ENCODE measurements at places on chromosomes 7 and 10.

DNA sequence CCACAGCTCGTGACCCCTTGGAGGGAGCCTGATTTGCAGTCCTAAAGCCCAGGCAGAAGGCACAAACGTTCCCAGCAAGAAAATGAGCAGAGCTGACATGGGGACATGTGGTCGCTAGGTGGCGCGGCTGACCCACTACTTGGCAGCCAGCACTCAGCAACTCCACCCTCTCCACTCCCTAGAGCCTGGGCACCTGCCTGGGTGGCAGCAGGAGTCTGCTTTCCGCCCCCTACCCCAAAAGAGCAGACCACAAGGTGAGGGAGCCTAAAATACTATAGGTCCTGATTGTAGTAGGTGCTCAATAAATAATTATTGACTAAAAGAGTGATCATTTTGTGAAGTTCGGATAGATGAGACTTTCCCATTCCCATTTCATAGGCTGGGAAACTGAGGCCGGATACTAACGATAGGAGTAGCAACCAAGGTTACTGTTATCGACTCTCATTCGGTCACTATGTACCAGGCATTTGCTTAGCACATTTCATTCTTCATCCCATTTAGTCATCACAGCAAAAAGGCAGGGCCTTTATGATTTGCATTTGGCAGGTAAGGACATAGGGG, 57.4 kb downstream of the NEUROG3 start:
- peak; percentile 90 for ATAC-seq
- H3K4me3 ChIP-seq: no peak overlapping the region
- H3K27me3 ChIP-seq: peaks cover 76% of the 10 kb centered on the region
- H3K27ac ChIP-seq: no peak overlapping the region

DNA sequence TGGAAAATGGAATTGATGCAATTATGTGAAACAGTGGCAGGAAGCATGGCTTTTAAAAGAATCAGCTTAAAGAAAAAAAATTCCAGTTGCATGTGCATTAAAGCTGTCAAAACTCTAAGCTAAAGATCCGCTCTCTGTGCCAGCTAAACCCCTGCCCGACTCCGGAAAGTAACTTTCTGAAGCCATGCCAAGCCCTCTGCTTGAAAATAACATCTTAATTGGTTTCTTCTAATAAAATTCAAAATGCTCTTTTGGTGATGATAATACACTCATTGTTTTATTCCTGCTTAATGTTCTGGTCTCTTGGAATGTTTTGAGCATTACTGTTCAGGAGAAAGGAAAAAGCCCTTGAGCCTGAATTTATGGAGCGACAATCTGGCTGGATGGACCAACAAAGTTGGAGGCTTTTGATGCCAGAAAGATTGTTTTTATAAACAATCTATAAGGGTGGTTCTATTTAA, 11.7 kb downstream of the SEMA3C start:
- H3K36me3 ChIP-seq: no peaks in the 10 kb centered on the region
- H3K27me3 ChIP-seq: no peaks in the 10 kb centered on the region
- ATAC-seq: no peak
- no peak overlapping the region for H3K27ac ChIP-seq
- no peak overlapping the region for H3K4me3 ChIP-seq
- no peaks in the 10 kb centered on the region for H3K4me1 ChIP-seq

- H3K36me3 ChIP-seq: peaks cover 4% of the 10 kb centered on the region
- no peak overlapping the region for H3K27ac ChIP-seq
- H3K27me3 ChIP-seq: no peaks in the 10 kb centered on the region
- no peak for ATAC-seq
Observed at GRCh38 chr7:70390251-70390650, 741.7 kb upstream of the GALNT17 start.

DNA sequence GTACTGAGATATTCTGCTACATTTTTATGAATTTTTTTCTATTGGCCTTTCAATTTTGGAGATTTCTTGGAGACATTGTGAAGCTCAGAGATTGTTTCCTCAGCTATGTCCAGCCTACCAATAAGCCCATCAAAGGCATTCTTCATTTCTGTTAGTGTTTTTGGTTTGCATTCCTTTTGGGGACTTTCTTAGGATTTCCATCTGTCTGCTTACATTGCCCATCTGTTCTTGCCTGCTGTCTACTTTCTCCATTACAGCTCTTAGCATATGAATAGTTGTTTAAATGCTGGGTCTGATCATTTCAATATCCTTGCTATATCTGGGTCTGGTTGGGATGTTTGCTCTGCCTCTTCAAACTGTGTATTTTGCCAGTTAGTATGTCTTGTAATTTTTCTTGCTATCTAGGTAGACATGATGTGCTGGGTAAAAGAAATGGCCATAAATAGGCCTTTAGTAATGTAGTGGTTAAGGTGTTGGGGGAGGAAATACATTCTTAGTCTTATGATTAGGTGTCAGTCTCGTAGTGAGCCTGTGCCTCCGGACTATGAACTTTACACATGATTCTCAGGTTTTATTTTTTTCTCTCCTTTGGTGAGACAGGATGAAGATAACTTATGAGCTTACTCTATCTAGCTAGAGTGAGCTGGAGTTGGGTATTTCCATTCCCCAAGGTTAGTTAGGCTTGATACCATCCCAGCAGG, 32.6 kb upstream of the NME8 start:
- H3K4me1 ChIP-seq: peaks cover 20% of the 10 kb centered on the region
- H3K4me3 ChIP-seq: no peak overlapping the region
- H3K27me3 ChIP-seq: no peaks in the 10 kb centered on the region
- no peak overlapping the region for H3K27ac ChIP-seq

DNA sequence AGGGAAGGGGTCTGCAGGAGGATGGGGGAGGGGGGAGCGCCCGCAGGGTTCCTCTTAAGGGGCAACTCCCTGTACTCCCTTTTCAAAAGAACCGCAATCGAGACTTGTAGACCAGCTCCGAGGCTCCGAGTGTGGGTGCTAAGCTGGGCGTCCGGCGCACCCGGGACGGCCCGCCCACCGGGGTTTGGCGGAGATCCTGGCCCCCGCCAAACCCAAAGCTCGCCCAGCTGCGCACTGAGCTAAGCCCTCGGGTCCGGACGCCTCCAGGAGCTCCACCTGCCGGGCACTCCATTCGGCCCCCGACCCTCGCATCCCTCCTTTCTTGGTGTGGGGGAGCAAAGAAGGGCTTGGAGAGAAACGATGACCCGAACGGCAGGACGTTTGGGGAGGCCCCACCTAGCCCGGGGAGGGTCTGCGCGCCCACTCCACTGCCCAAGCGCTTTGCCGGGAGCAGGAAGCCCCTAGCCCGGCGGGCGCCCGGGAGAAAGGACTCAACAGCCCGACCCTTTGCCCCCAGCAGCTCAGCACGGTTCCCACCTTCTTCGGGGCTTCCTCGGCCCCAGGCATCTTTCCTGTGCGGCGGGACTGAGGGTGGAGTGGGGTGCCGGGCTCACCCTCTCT, 651 bp downstream of the AFAP1L2 start:
- H3K27ac ChIP-seq: no peak overlapping the region
- ATAC-seq: no peak
- H3K27me3 ChIP-seq: peaks cover 80% of the 10 kb centered on the region
- peaks cover 30% of the 10 kb centered on the region for H3K4me1 ChIP-seq
- H3K36me3 ChIP-seq: no peaks in the 10 kb centered on the region

DNA sequence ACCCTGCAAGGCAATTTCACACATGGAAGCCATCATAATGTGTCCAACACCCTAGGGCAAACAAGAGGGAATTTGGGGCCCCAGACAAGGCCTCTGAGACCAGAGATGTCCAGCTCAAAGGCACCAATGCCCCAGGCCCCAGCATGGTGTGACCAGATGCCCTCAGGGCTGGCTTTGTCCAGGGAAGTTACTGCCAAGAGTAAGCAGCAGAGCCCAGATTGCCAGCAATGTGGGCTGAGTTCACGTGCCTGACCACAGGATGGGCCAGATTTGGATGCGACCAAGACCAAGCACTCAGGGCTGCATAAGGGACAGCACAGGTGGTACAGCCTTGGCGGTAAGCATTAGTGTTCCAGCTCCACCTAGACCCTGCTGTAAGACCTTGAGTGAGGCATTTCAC, 12.7 kb downstream of the MYOF start:
- H3K4me3 ChIP-seq: no peak overlapping the region
- no peak overlapping the region for H3K27ac ChIP-seq
- H3K4me1 ChIP-seq: no peaks in the 10 kb centered on the region
- no peak for ATAC-seq

DNA sequence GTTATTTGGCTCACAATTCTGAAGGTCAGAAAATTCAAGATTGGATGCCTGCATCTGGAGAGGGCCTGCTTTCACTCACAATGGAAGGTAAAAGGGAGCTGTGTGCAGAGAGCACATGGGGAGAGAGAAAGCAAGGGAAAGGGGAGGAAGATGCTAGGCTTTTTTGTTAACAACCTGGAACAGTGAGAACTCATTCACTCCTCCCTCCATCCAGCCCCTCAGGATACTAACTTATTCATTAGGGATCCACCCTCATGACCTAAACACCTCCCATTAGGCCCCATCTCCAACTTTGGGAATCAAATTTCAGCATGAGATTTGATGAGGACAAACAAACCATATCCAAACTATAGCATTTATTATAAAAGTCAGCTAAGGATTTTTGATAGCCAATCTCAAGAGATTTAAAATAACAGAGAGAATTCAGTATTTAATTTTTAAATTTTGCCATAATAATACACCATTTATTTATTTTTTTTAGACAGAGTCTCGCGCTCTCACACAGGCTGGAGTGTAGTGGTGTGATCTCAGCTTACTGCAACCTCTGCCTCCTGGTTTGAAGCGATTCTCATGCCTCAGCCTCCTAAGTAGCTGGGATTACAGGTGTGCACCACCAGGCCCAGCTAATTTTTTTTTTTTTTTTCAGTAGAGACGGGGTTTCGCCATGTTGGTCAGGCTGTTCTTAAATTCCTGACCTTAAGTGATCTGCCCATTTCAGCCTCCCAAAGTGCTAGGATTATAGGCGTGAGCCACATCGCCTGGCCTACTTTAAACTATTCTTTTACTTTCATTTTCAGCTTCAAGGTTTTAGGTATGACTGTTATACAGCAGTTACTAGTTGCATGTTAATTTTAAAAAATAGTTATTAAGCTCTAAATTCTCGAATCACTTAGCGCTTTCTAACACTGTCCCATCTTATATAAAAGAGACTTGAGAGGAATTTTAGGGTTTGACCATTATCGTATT, 20.3 kb upstream of the ETV1 start:
- no peaks in the 10 kb centered on the region for H3K27me3 ChIP-seq
- H3K27ac ChIP-seq: no peak overlapping the region
- ATAC-seq: no peak
- H3K4me3 ChIP-seq: no peak overlapping the region
- no peaks in the 10 kb centered on the region for H3K36me3 ChIP-seq
- no peaks in the 10 kb centered on the region for H3K4me1 ChIP-seq

DNA sequence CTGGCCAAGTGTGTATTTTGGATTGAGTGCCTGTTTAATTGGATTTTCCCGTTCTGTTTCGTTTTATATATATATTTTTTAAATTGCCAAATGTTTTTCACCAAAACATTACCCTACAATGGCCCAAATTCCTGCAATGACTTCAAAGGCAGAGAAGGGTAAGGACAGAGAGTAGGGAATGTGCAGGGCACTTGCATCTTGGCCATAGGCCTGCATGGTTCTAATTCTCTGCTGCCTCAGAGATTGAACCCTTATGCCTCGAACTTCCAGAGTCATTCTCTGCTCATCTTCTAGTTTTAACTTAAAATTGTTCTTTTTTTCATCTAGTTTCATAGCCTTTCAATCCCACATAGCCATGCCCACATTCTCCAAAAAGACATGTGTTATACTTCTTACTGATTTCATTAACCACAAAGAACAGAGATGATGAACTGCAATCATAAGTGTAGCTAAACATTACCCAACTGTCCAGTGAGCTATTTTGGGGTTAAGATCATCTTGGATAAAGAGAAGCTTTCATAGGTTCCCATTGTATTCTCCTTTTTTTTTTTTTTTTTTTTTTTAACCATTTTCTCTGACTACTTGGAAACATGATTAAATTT, 177.6 kb downstream of the PLXDC2 start:
- H3K27me3 ChIP-seq: no peaks in the 10 kb centered on the region
- ATAC-seq: no peak
- H3K27ac ChIP-seq: no peak overlapping the region
- H3K4me1 ChIP-seq: no peaks in the 10 kb centered on the region
- no peaks in the 10 kb centered on the region for H3K36me3 ChIP-seq

DNA sequence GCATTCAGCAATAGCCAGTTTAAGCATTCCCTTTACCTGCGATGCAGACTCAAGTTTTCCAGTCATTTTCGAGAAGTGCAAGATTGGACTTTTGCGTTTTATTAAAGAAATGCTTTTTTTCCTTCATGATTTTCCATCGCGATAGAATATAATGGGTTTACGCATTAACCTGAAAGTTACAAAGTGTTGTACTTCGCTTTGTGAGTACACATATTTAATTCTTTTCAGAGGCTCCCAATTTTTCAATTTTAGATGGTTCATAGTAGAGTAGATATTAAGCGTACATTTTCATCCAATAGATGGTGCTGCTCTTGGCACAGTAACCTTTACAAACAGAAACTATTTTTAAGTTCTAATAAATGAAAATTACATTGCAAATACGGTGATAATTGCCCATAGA, 1.3 kb downstream of the PTPRZ1 start:
- ATAC-seq: no peak
- H3K27ac ChIP-seq: no peak overlapping the region
- H3K36me3 ChIP-seq: no peaks in the 10 kb centered on the region
- peaks cover 29% of the 10 kb centered on the region for H3K27me3 ChIP-seq

DNA sequence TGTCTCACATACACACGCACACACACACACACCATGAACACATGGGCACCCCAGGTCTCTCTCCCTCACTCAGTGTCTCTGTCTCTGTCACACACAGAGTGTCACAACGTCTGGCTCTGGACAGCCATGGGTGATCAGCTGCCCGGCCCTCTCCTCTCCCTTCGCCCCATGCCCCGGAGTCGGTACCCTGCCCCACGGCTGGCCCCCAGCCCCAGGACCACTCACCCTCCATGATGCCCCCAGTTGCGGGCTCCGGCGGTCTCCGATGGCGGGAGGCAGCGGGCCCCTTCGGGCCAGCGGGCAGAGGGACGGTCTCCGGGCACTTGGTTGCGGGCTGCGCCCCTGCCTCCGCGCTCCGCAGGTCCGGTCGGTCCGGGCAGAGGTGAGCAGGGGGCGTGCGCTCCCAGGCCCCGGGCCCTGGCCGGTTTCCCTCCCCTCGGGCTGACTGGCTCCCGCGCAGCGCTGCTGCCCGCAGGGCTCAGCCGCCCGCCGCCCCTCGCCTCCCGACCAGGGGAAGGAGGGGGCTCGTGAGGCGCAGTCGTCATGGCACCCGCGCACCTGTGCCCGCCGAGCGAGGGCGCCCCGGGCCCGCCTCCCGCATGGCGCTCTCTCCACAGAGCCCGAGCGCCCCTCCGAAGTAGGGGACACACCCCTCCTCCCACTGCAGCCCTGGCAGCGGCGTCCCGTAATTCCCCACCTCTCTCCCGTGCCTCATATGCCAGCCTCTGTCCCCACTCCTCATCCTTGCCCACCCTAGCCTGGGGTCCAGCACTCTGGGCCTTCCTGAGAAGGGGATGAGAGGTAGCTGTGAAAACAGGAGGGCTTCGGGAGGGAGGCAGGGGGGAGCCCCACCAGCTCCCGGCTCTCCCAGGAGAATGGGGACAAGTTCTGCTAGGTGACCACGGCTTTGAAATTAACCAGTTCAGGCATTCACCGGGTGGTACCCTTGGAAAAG, at the start of gene NPFFR1:
Gene NPFFR1 (minus strand): TSS at position 560 of the 955 bp plus-strand sequence. CDS start 328 bp downstream, at position 232.
- peak; percentile 51 for ATAC-seq
- peaks cover 60% of the 10 kb centered on the region for H3K27me3 ChIP-seq
- no peaks in the 10 kb centered on the region for H3K36me3 ChIP-seq
- H3K4me3 ChIP-seq: peak within 1 kb of the TSS; percentile 43
- H3K4me1 ChIP-seq: peaks cover 5% of the 10 kb centered on the region
